Aorta (tissue), 5 donors: ENCODE measurements at places on chromosomes 5 and 9. TPM values are rescaled to one million over a fixed set of nuclear protein-coding genes. Genes with fewer than 3 reads are reported as not detected.

DNA sequence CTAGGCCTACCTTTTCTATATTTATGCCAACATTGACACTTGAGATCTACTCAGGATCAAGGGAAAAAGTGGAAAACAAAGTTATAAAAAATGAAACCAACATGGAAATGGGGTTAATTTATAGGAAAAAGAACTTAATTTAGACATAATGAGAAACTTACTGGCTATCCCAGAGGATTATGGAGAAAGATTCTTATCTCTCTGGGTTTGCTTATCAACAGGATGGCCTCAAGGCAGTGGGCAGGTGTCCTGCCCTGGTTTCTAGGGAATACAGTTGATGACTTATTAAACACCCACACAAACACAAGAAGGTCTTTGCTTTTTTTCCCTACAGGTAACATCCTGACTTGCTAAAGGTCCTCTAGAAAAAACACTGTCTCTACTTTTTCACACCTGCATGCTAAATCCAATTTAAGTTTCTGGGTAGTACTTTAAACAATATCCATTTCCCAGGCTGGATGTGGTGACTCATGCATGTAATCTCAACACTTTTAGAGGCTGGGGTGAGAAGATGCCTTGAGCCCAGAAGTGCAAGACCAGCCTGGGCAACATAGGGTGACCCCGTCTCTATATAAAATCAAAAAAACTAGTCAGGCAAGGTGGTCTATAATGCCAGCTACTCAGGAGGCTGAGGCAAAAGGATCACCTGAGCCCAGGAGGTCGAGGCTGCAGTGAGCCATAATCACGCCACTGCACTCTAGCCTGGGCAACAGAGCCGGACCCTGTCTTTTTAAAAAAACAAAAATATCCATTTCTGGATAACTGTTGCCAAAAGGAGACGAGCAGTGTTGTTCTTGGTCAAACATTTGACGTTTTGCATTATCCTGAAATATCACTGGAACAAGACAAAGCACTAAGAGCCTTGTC, 6.6 kb upstream of the ZNF608 start:
- DNase-seq: no peak
- no peak overlapping the region for H3K27ac ChIP-seq
- no peak overlapping the region for H3K4me3 ChIP-seq
- H3K36me3 ChIP-seq: no peaks in the 10 kb centered on the region
- H3K4me1 ChIP-seq: no peaks in the 10 kb centered on the region
- H3K27me3 ChIP-seq: no peaks in the 10 kb centered on the region

The FOXD4 gene
- not detected for total RNA-seq

DNA sequence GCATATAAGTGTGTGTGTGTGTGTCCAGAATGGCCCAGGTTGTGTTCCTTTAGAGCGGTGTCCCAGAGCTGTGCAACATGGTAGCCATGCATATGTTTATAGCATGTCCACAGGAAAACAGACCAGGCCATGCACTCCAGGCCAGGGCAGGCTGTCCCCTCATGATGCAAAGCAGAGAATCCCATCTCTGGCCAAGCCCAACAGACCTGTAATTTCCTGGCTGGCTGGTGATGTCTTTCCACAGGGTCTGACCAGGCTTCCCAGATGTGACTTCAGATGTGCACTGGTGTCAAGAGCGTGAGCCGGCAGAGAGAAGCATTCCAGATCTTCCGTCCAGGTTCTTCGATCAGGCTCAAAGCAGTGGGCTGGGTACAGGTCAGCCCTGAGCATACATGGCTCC, 21.1 kb upstream of the TCF7 start:
- no peaks in the 10 kb centered on the region for H3K36me3 ChIP-seq
- no peaks in the 10 kb centered on the region for H3K4me1 ChIP-seq
- DNase-seq: no peak
- H3K4me3 ChIP-seq: no peak overlapping the region

The MLLT3 gene
- 16.5 TPM for total RNA-seq

The CD72 gene
- total RNA-seq: 11.5 TPM
